ENCODE measurements at places on chromosomes 3 and 15.

GRCh38 chr3:32820971-32821685 is 3.3 kb downstream of the TRIM71 start:
- no peak for DNase-seq

GRCh38 chr3:155682426-155683343 is 62.2 kb downstream of the PLCH1 start:
- DNase-seq: no peak

- no peak for DNase-seq
Measured at GRCh38 chr15:90201944-90202375, 830 bp downstream of the SEMA4B start.

- peak; percentile 87 for DNase-seq
Measured at GRCh38 chr3:38039101-38039898, at the start of gene DLEC1. Gene DLEC1, plus strand, starts transcription at chr3:38039208. Its CDS starts 18 bp downstream, at chr3:38039226.

DNA sequence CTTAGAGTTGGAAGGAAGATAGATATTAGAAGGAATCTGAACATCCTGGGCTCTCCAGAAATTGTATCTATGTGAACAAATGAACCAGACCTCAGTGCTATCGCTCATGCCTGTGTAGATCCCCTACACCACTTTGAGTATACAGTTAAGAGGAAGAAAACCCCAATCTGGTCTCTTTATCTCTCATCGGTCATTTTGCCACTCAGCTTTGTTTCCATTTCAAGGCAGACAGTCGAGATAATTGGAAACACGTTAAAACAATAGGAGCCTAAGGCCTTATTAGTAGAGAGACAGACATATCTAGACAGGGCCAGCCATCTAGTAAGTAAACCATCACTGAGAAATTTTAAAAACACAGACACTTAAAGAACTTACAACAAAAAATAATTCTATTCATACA is 101.6 kb downstream of the MYLK start:
- no peak for DNase-seq

DNA sequence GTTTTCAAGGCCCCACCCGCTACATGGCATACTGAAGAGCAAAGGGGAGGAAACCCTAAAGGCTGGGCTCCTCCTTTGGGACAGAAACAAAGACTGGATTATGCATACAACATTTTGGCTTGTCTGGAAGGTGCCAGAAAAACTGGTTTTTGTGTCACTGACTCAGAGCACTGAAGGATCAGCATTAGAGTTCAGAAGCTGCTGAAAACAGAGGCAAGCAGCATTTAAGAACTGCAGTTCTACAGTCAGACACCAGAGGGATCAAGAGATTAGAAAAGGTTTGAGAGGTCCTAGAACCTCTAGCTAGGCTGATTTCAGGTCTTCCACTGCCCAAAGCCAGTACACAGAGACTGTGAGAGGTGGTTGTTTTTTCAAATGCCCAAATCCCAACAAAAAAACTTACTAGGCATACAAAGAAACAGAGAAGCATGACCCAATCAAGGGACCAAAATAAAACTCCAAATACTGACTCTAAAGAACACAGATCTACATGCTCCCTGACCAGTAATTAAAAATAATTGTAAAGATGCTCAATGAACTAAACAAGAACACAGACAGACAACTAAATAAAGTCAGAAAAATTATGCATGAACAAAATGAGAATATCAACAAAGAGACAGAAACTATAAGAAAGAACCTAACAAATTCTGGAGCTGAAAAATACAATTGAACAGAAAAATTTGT is 91.2 kb downstream of the SENP2 start:
- DNase-seq: no peak

DNA sequence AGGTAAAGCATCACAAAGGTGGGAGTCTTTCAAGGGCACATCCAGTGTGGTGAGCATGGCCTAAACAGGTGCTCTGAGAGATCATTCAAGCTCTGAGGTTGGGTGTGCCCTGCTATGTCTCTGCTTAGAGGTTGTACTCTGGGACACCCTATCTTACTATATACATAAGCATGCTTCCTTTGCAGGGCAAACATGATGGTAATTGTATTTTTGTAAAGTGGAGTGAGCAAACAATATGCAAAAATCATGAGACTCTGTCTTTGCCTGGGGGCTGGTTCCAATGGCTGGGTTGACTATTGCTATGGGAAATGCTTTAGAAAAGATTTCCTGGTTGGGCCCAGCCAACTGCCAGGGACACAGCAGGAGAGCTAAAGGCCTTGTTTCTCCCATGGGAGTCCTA is 315.1 kb upstream of the TLE3 start:
- DNase-seq: no peak

DNA sequence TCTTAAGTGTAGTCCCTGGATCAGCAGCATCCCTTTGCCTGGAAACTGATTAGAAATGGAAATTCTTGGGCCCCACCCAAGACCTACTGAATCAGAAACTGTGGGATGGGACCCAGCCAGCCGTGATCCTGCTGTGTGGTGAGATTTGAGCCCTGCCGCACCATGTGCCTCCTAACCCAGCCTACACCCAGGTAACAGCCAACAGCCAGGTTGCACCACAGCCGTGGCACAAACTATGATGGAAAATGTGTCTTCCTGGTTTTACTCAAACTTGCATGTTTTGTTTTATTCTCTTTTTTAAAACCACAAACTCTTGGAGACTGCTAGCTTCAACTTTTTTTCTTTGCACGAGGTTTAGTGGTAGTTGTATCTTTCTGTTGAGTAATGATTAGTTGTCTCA is 2.6 kb downstream of the LIMD1 start:
- no peak for DNase-seq

GRCh38 chr3:188904670-188905069 is 267.1 kb upstream of the TPRG1 start:
- no peak for DNase-seq
